ENCODE measurements at places on chromosomes 11 and 22. TPM values are rescaled to one million over a fixed set of nuclear protein-coding genes. Genes with fewer than 3 reads are reported as not detected.
A peak's percentile ranks its signal among the peaks of the same experiment; 100 is the strongest.

- DNase-seq: no peak
Measured at GRCh38 chr22:46557736-46558480, 20.5 kb upstream of the CELSR1 start.

DNA sequence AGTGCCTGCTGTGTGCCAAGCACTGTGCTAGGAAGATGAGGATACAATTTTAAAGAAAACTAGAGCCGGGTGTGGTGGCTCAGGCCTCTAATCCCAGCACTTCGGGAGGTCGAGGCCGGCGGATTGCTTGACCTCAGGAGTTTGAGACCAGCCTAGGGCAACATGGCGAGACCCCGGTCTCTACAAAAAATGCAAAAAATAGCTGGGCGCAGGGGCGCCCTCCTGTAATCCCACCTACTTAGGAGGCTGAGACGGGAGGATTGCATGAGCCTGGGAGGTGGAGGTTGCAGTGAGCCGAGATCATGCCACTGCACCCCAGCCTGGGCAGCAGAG is 8.3 kb downstream of the TPBGL start:
- DNase-seq: no peak

DNA sequence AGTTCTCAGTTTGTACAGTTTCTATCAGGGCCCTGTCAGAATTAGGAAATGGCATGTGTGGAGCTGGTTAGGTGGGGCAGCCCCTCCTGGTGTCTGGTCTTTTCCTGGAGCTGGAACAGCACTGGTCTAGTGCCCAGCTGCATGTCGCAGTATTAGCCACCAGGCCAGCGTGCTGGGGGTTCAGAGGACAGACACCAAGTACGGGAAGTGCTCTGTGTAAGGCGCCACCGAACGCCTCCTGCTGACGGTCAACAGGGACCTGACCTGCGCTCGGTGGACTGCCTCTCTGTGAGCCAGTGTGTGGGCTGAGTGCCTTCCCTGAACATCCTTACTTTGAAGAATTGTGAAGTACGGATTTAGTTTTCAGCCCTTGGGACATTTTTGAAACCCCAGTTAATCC is 33.9 kb downstream of the AP2A2 start:
- DNase-seq: no peak

GRCh38 chr22:20212754-20213699 is 55.1 kb downstream of the RTN4R start:
- DNase-seq: no peak

DNA sequence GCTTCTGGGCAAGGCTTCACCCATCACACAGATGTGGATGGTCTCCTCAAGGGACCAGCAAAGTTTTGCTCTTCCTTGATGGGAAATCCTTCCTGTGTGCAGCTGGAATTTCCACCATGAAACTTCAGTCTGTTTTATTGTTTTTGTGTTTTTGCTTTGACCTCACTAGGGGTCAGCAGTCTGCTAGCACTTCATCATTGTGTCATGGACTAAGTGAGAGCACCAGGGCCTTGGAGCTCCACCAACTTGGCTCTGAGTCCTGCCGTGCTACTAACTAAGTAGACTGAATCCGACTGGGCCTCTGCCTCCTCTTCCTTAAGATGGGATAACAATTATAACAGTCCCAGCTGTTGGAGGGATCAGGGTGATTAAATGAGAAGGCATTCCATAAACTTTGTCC is 305.8 kb upstream of the NCAM1 start:
- DNase-seq: peak; percentile 87

Gene SOX10
- 45.2 TPM for total RNA-seq

DNA sequence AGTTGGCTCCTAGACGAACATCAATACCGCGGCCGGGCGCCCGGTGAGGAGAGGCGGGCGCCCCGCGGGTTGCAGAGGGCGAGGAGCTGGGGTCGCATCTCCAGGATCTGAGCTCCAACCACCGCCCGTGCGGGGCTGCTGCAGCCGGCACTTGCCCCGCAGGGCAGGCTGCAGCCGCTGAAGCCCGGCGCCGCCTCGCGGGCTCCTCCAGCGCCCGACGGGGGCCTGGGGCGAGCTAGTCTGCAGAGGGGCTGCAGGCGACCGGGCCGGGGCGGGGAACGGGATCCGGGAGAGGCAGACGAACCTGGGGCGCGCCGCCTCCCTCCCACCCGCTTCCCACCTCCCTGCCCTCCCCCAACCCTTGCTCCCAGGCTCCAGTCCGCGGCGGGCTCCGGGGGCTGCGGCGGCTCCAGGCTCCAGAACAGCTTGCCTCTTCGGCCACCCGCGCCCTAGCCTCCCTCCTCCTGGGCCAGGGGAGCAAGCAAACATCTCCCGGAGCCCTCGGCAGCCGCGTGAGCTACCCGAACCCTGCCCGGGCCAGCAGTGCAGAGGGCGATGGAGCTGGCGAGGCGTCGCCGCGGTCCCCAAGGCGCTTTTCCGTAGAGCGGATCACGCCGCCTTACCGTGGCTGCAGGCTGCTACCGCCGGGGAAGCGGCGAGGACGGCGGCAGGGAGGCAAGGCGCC is 802 bp downstream of the TENM4 start:
- DNase-seq: peak; percentile 87
